ENCODE measurements at places on chromosomes 1 and 21.

GRCh38 chr1:184433956-184434502 lies 47.2 kb downstream of the C1orf21 start:
- no peak for DNase-seq

GRCh38 chr1:27216466-27216865 lies 18.0 kb upstream of the WDTC1 start:
- no peak for DNase-seq

GRCh38 chr1:109443476-109443875 lies 17.2 kb upstream of the PSMA5 start:
- peak; percentile 28 for DNase-seq

- DNase-seq, result no peak
Measured at GRCh38 chr1:115340879-115341278, 2.8 kb upstream of the NGF start.

- DNase-seq, result no peak
Measured at GRCh38 chr21:20944139-20944538, 54.1 kb upstream of the NCAM2 start.

- DNase-seq, result no peak
Measured at GRCh38 chr1:36665478-36666080, 182.9 kb upstream of the CSF3R start.

DNA sequence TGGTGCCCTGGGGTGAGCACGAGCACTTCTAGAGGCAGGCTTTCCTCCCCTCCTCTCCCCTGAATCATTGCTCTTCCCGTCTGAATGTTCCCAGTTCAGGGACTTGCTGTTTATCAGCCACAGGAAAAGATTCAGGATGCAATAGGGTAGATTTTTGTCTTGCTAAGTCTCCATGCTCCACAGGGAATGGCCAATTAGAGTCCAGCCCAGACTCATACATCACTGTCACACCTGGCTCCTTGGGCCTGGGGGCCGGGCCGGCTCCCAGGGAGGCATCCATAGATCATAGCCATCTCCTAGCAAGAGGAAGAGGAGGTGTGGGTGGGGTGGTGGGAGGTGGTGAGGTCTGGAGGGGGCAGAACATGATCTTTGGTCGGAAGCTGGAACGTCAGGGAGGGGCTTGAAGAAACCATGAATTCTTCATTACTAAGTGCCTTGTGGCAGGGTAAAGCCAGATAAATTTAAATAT lies 83.4 kb downstream of the LRRN2 start:
- DNase-seq, result no peak

- DNase-seq, result no peak
Measured at GRCh38 chr1:198275597-198275996, 118.8 kb downstream of the NEK7 start.

DNA sequence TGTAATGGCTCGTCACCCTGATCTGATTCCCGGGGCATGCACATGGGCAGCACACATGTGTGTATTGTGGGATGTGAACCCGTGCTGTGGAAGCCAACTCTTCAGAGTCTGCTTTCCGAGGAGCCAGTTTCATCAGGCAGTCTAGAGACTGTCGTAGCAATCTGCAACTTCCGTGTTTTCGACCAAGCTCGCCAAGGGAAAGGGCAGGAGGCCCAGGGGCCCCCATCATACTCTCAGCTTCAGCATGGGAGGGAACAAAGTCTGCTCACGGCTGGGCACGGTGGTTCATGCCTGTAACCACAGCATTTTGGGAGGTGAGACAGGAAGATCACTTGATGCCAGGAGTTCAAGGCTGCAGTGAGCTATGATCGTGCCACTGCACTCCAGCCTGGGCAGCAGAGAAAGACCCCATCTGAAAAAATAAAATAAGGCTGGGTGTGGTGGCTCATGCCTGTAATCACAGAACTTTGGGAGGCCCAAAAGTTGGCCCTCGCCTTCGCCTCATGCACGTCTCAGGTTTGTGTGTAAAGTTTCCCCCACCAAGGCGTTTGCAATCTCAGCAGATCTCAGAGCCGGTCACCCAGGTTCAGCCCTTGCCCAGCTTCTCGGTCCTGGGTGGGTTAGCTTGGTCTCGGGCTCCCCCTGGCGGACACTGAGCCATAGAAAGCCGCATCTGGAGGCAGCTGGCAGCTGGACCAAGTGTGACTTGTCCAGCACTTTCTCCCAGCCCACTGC lies 48.5 kb upstream of the SLC25A33 start:
- peak; percentile 89 for DNase-seq

DNA sequence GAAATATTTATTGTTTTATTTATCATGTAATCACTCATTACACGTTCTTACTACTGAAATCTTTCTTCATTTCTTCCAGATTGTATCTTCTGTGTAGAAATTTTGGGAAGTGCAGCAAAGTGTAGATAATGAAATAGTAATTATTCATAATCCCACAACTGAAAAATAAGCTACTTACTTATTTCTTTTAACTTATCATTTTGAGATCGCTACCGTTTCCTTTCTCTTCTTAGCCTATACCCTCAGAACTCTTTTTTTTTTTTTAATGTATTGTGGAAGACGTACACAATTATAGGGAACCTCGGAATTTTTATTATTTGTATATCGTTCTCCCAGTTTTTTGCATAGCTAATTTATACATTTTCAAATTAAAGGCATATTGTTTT lies 518 bp upstream of the FH start:
- DNase-seq, result no peak

DNA sequence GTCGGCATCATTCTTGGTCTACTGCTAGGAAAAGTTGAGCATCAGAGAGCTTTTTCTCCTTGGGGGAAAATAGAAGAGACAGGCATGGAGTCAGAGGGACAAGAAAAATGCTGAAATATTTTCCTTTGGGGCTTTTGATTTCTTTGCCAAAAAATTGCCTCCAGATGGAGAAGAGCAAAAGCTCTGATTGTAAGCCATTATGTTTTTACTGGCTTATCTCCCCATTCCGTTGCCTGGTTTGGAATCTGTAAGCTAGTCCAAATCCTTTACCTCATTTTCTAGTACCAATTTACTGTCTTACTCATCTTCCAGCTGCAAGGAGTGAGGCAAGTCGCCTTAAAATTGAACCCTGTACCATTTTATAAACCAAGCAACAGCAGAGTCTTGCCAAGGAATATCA lies 23.3 kb upstream of the NBL1 start:
- DNase-seq, result no peak

- DNase-seq, result no peak
Measured at GRCh38 chr1:211527888-211528287, 35.9 kb upstream of the RD3 start.

DNA sequence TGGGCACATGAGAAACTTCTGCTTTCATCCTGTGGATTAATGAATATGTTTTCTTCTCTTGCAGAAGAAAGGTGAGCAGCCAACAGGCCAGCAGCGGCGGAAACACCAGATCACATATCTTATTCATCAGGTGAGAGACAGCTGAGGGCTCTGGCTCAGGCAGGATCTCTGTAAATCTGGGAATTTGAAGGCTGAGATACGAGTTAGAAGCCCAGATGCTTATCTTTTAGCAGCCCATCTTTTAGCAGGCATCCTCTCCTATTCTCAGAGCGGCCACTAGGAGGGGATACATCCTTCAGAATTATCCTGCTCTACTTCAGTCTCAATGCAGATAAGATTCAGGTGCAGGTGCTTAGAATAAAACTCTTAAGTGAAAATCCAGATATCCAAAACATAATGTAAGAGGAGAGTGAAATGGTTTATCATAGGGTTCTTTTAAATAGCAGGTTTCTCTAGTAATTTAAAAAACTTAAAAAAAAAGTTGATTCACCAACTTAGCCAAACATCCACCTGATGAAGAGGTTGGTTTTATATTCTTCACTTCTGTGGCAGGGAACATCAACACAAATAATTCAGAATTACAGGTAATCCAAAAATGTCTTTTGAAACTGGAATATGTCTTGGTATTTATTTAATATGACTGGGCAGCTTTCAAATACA lies 19.3 kb downstream of the SH2D2A start:
- DNase-seq, result peak; percentile 58

DNA sequence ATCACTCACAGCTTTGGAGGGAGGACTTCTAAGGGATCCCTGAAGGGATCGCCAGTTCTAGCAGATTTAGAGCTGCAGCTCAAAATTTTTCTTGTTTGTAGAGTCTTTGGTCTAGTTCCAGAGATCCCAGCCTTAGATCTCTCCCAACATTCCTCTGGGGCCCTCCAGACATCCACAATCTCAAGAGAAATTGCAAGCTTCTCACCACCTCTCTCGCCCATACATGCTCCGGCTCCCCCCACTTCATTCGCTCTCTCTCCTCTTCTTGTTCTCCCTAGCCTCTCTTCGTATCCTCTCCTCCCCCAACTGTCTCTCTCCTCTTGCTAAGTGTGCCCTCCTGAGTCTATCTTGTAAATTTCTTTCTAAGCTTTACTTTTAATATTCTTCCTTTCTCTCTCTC lies 15.1 kb upstream of the TUT4 start:
- DNase-seq, result no peak

- DNase-seq, result no peak
Measured at GRCh38 chr1:229087339-229087738, 183.6 kb upstream of the RAB4A start.

- DNase-seq, result no peak
Measured at GRCh38 chr1:114010433-114011184, 31.3 kb downstream of the OLFML3 start.

DNA sequence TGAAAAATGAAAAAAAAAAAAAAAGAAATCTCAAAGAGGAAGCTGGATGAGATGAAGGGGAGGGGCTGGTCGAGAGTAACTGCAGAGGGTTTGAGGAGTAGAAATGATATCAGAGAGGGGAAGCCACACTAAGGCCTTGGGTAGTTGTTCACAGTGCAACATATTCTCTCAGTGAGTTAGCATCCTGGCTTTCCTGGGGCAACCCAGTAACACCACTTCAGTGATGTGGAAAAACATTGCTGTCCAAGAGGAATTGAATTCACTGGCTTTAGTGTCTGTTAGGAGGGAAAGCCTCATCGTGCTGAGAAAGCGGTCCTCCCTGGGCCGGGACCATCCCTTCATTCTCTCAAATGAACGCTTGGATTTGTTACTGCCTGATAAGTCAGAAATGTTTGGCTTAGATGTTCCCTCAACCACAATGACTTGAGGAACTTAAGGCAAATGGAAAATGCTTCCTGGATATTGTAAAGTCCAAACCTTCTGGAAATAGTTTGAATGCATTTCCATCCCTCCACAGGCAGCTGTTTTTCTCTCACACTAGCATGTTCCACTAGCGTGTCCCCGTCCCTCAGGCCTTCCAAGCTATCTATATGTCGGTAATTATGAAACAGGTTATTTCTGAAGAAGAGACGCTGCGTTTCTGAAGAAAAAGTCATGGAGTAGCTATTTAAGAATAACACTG lies 12.2 kb downstream of the TGFB2 start:
- DNase-seq, result peak; percentile 12

GRCh38 chr1:174191349-174191862 lies 32.1 kb downstream of the RABGAP1L start:
- DNase-seq, result no peak

GRCh38 chr1:182588500-182589396 lies at the start of gene RNASEL:
RNASEL (minus strand) TSS chr1:182589256; CDS start chr1:182586806, 2,450 bp downstream.
- DNase-seq, result peak; percentile 90

GRCh38 chr1:21872445-21873079 lies 60.5 kb downstream of the LDLRAD2 start:
- no peak for DNase-seq

DNA sequence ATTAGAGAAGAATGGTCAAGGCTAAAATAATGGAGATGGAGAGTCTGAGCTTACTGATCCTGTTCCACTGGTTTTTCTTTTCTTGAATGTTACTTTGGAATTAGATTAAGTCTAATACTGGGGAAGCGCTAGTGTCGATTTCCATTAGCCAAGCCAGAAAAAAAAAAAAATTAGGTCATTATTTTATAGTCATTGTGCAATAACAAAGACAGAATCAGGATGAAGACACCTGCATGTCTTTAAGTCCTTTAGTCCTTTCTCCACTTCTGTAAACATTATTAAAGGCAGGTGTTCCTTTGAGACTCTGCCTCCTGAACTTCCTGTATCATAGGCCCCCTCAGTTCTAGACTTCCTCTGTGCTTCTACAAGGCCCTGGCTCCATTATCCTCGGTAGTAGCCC lies 42.8 kb downstream of the MYSM1 start:
- no peak for DNase-seq

DNA sequence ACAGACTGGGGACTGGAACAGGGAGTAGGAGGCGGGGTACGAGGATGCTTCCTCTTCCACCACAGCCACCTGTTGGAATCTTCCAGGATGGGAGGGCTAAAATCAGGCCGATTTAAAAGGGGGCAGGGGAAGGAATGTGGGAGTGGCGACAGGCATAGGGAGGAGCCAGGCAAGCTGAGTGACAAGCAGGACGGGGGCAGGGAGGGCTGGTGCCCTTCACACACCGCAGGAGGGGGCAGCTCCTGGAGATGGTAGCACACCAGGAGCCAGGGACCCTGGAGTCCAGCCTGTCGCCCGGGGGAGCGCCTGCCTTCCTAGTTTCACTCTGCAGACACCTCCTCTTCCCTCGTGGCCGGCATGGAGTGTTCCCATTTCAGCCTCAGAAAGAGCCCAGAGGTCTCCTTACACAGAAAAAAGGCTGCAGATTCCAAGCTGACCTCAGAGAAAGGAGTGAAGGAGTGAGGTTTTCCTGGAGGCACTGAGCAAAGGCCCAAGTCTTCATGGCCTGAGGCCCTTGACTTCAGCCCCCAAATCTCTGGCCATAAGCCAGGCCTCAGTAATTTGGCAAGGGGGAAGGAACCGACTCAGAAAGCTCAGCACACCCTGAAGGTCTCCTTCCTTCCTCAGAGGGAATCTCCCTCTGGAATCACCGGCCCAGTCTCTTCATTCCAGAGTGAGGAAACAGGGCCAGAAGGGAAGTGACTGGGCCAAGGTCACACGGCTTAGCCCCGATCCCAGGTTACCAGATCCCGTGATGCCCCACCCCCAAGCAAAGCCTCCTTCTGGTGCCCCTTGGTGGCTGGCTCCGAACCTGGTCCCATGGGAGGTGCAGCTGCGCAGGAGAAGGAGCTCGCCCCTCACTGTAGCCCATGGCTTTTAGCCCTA lies 8.1 kb downstream of the BLACAT1 start:
- no peak for DNase-seq

GRCh38 chr1:248111157-248111556 lies 16.2 kb downstream of the OR2L13 start:
- no peak for DNase-seq

DNA sequence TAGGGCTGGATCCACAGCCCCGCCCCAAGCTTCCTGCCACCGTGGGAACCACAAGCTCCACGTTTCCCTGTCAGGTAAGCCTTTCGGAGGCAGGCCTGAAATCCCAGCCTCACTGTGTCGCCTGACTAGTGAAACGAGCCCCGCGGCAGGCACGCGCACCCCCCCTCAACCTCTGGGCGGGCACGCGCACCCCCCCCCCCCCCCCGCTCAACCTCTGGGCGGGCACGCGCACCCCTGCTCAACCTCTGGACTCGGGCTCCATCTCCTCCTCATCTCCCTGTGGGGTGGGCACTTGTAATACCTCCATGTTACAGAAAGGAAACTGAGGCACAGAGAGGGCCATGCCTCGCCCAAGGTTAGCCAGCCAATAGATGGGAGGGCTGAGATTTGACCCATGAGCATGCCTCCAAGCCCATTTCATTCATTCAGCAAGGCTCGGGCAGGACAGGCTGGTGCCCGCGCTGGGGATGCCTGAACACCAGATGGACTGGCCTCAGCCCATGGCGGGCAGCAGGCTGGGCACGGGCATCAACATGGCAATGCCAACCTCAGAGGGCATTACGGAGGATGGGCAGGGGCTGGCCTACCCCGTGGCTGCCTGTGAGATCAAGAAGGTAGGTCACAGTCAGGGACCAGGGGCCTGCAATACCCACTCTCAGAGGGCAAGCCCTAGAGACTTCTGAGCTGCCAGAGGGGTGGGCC lies 4.7 kb downstream of the CFAP410 start:
- DNase-seq, result no peak

- DNase-seq, result no peak
Measured at GRCh38 chr1:162075862-162076261, 6.4 kb downstream of the NOS1AP start.

Measured in suppressor macrophage treated with lipopolysaccharide for 4 hours (primary cell).